ENCODE measurements at places on chromosomes 13 and 19.

GRCh38 chr19:51807111-51807701 is 12.2 kb downstream of the FPR3 start:
- peak; percentile 2 for DNase-seq

- DNase-seq = no peak
Observed at GRCh38 chr19:30690935-30691818, 319.0 kb downstream of the ZNF536 start.

DNA sequence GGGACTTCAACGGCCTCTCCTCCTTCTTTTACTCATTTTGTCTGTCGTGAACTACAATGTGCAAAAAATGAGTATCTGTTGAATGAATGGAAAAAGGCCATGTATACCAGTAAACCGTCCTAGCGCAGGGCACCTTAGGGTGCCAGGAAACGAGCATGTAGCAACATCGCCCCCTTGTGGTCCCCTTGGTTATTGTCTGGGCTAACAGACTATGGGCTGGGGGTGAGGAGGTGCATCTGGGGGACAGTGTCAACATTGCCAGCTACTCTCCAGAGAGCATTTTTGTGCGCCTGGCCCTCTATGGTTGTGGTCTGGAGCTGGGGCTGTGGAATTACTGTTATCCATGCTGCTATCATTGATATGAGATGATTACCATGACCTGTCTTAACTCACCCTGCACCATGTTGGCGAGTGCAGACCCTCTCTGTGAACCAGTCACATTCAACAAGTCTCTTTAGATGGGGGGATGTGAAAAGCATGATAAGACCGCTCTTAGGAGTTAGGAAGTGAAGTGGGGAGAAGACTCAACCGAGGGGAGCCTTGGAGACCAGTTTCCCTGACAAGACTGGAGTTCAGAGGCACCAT is 22.8 kb upstream of the SIGLEC11 start:
- peak; percentile 75 for DNase-seq

DNA sequence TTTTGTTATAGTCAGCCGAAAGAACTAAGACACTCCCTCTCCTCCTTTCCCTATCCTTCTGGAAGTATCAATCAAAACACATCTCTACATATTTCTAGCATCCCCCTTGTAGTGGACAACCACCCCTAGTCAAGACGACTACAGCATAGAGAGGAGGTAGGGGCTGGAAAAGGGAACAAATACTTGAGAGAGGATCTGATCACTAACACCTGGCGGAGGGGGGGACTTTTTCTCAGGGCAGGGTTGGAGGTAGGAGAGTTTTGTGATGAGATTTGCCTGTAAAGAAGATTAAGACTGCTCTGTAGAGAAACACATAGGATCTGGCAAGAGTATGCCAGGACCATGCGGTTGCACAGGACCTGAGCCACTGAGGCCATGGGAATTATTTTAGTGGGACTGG is 208.1 kb downstream of the SHISA2 start:
- no peak for DNase-seq

DNA sequence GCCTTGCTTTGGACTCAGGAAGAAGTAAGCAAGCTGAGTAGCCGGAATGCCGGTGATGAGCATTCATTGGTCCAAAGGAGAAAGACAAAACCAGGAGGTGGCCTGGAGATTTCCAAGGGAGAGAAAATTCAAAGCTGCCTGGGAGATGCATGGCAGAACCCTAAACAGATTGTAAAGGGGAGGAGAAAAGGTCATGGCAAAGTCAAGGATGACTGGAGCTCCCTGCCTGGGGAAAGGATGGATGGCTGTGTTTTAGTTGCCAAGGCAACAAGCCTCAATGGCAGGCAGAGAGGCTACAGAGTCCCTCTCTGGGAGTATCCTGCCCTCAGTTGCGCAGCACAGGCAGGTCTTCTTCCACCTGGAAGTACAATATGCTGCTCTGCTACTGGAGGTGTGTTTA is 134.0 kb downstream of the ENOX1 start:
- no peak for DNase-seq

DNA sequence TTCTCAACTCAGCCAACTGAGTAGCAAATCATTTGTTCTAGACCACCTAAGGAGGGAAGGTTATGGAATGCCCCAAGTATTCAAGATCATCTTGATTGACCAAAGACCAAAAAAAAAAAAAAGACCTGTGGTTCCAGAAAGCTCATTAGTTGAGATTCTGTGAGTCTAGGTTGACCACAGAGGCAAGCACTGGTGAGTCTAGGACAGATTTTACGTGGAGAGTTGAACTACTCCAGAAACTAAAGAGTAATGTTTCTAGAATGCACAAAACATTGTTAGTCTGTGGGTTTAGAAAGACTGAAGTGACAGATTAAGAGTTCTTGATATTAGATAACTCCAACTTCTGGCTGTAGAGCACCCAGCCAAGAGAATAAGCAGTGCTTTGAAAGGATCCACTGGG is 4.0 kb upstream of the CYTH2 start:
- DNase-seq = no peak

DNA sequence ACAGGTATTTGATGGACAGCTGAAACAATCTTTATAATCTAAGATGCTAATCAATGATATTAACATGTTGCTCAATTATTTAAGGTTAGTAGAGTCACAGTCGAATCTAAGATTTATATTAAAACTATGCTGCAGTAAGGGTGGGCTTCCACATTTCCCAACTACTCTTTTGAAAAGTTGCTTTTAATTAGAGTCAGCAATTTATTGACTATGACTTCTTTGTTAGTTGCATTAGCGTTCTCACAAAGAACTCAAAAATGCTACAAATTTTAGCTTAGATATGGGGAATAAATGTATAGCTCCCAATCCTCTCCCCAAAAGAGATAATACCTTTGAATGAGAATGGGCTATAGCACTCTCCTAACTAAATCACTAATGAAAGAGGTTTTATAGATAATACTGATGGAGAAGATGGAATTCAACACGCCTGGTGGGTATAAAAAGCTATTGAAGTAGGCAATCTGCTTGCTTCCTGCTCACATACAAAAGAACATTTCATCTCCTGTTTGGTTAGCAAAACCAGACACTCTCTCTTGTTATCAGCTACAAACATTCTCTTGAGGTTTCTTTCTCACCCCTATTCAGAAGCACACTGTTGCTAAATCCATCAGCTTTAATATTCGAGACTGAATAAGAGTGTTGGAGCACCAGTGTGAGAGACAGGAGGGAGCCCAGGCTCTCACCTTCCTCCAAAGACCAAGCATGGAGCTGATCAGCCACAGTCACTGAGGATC is 2.4 kb upstream of the FLT1 start:
- no peak for DNase-seq

GRCh38 chr19:35470128-35470527 is 20.1 kb downstream of the KRTDAP start:
- no peak for DNase-seq

DNA sequence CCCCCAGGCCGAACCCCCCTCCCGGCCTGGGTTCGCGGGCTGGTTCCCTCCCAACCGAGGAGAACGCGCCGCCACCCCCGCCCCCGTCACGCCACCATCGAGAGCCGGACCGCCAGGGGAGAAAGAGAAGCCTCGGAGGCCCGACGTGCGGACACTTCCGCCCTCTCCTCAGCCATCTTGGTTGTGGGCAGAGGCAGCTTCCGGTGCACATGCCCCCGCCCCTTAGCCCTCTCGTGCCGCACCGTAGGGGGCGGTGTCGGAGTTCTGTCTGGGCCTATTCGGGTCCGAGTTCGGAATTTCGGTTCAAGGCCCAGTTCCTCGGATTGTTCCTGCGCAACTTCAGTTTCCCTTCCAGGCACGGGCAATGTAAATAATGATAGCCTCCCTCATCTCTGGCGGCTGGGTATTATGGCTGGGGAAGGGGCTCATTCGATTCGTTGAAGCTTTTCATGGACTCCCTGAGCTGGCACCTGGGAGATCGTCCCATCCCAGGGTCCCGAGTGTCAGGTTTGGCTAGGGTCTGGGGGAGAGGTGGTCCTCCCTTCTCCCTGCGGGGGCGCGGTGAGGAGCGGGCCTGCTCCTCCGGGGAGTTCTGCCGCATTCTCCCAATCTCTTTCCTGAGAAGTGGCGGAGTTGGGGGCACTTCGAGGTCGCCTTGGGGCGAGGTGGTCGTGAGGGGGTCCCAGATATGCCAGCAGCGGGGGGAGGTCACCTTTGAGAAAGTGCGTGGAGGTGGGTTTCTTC is at the start of the genes IER2 and STX10:
TSS of gene IER2 (plus strand) at position 225 of the 744 bp plus-strand sequence. CDS start 2,776 bp downstream, outside the sequence.
TSS of gene STX10 (minus strand) at position 189 of the 744 bp plus-strand sequence. CDS start 202 bp downstream, outside the sequence.
- DNase-seq = peak; percentile 90

DNA sequence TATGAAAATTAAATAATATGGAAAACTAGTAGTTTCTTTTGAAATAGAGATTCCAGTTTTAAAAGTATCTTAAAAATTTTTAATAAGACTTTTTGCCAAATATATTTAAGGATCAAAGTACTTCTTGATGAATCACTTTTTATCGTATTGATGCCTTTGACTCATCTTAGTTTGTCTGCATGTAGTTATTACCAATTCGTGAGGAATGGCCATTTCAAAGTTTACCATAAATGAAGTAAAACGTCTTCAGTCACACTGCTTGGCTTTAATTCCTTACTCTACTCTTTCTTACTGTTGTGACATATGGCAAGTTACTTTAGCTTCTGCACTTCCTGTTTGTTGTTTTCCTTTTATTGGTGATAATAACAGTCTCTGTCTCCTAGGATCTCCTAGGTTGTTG is 38.3 kb downstream of the NDFIP2 start:
- no peak for DNase-seq

DNA sequence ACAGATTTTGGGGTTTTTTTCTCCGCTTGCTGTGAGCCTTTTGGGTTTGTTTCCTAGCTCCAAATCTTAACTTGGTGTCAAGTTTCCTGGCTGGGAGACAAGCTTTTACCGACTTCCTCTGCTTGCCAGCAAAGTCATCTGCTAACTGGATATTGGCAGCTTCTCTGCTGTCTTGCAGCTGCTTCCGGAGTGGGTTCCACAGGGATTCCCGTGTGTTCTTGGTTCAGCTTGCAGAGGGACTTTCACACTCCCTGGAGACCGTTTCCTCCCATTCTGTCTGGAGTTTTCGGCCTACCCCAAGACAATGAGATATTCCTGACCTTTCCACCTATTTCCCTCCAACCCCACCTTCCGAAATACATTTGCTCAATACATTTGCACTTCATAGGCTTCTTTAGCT is 2.2 kb upstream of the COLGALT1 start:
- DNase-seq = no peak

GRCh38 chr13:26021516-26021915 is 30.3 kb downstream of the SHISA2 start:
- no peak for DNase-seq

Measured in activated gamma-delta T cell treated with anti-CD3 and anti-CD28 coated beads, Interleukin-2, amount 50 U/mL, for 16 hours (primary cell).